AML-193 (cell line): ENCODE measurements at places on chromosomes 7 and 10.
A peak's percentile ranks its signal among the peaks of the same experiment; 100 is the strongest.

DNA sequence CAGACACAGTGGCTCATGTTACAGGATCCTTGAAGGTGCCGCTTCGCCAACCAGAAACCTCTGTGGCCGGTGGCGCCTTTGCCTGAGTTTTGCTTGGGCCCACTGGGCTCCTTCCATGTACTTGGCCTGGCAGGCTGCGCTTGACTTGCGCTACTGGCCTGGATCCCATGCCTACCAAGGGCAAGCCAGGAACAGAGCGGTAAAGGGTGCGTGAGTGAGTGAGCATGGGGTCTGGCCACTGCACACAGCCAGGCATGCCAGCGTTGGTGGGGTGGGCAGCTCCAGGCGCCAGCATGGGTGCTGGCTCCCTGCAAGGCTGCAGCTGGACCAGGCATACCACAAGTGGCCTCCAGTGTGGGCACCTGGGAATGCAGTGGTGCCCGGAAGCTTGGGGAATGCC is 16.3 kb upstream of the TSPAN15 start:
- DNase-seq, result no peak

DNA sequence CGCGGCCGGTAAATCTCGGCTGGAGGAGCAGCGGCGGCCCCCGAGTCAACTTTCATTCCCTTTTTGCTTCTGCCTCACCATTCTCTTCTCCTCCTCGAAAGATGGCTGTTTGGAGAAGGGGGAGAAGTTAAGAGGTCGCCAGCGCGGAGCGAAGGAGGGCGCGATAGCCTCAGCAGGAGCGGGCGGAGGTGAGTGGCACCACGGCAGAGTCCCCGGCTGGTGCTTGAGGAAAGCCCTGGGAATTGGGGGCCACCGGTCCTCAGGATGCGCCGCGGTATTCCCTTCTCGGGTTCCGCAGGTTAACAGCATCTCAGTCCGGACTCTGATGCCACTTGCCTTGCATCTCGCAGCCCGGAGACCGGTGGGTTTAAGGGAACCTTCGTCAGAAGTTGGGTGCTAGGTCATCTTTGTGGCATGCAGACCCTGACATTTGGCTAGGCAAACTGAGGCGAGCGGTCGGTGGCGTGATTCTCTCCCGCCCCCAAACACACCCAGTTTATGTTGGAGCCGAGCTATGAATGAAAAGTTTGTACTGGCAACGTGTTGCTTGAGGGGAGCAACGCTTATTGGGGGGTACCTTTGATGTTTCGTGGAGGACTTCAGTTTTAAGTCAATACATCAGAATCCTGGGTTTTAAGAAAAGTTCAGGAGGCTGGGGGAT is 59.5 kb upstream of the PRPS1L1 start:
- DNase-seq, result no peak

GRCh38 chr7:67947646-67948045 is 951.0 kb downstream of the TYW1 start:
- no peak for DNase-seq

- DNase-seq, result peak; percentile 21
These were observed 62.6 kb downstream of the ADK start for GRCh38 chr10:74213571-74214162.

GRCh38 chr10:101840741-101841453 is 2.7 kb downstream of the KCNIP2 start:
- peak; percentile 71 for DNase-seq
